ENCODE measurements at places on chromosomes 11 and 22. TPM values are rescaled to one million over a fixed set of nuclear protein-coding genes. Genes with fewer than 3 reads are reported as not detected.

GRCh38 chr11:118912742-118913410 is 12.8 kb downstream of the BCL9L start:
- DNase-seq = peak; percentile 49
- peaks cover 94% of the 10 kb centered on the region for H3K4me1 ChIP-seq
- no peaks in the 10 kb centered on the region for H3K27me3 ChIP-seq
- H3K36me3 ChIP-seq = no peaks in the 10 kb centered on the region
- H3K4me3 ChIP-seq = no peak overlapping the region

DNA sequence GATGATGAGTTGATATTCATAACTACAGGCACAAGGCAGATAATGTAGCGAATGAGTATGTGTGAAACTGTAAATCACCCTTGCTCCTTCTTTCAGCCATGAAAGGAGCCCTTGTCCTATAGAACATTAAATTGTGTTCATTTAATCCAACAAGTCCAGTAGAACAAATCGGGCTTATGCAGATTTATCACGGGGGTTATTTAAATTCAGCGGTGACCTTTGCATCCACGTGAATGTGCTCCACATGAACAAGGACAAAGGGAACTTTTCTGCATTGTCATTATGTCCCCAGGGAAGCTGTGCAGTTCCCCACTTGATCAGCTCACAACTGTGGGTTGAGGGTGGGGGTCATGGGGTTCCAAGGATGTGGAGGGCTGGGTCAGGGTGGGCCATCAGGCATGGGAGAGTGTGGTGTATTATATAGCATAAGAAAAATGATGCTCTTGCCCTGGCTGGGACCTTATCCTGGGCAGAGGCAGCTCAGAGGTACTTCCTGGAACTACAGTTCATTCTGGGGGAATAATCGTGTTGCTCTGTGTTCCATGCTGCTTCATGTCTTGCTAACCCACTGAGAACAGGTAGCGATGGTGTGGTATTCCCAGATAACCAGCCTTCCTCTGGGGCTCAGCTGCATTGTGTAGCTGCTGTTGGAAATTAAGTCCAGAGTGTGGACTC is 306.6 kb downstream of the FAT3 start:
- no peak for DNase-seq
- no peak overlapping the region for H3K27ac ChIP-seq
- no peak overlapping the region for H3K4me3 ChIP-seq
- no peaks in the 10 kb centered on the region for H3K36me3 ChIP-seq

DNA sequence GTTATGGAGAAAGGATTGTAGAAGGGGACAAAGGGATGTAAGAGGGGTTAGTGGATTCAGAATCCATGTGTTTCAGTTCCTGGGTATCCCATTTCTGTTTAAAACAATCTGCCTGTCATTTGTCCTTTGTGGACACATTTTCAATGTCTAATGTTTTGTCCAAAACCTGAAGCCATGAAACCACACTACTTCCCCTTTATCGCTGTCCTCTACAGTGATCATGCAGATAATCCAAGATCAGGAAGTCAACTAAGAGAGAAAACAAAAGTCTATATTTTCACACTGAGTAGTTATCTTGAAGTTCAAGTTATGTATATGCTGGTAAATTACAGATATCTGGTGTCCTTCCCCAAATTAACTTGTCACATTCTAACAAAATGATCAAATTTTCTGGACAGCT is 457.0 kb downstream of the NTM start:
- H3K4me3 ChIP-seq = no peak overlapping the region
- no peaks in the 10 kb centered on the region for H3K4me1 ChIP-seq
- no peak overlapping the region for H3K27ac ChIP-seq
- H3K27me3 ChIP-seq = peaks cover 12% of the 10 kb centered on the region

GRCh38 chr11:14443638-14444037 is 56.0 kb downstream of the COPB1 start:
- no peaks in the 10 kb centered on the region for H3K4me1 ChIP-seq
- no peak overlapping the region for H3K27ac ChIP-seq
- H3K27me3 ChIP-seq = no peaks in the 10 kb centered on the region
- peak; percentile 52 for DNase-seq
- H3K36me3 ChIP-seq = no peaks in the 10 kb centered on the region

CNTF gene
- polyA plus RNA-seq = not detected

DNA sequence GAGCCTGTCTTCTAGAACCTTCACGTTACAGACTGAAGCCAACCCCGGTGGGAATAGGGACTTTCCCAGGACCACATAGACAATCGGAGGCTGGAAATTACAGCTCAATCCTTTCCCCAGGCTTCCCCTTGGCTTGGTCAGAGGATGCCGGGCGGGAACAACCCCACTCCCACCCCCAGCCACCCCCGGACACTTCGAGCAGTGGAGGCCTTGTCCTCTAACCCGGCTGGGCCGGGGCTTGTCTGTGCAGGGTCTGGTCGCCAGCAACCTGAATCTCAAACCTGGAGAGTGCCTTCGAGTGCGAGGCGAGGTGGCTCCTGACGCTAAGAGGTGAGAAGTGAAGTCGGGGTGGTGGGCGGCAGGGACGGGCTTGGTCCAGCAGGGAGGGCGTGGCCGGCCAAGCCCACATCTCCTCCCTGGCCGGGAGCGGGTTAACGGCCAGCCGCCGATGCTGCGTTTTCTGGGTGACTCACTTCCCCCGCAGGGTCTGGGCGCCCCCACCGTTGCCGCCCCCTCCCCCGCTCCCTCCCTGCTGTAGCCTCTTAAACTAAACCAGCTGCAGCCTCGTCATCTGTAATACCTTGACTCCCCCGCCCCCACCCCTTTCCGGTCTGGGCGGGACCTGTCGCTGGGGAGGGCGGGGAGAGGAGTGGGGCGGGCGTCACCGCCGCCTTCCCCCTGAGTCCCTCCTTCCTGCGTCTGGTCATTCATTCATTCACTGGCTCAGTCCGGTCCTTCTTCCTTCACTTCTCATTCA is 1.5 kb downstream of the LGALS1 start:
- peak overlapping the region; percentile 24 for H3K4me3 ChIP-seq
- no peaks in the 10 kb centered on the region for H3K27me3 ChIP-seq
- DNase-seq = peak; percentile 96
- H3K36me3 ChIP-seq = no peaks in the 10 kb centered on the region
- peaks cover 10% of the 10 kb centered on the region for H3K4me1 ChIP-seq

- H3K27me3 ChIP-seq = peaks cover 1% of the 10 kb centered on the region
- no peak overlapping the region for H3K4me3 ChIP-seq
- DNase-seq = peak; percentile 32
- no peak overlapping the region for H3K27ac ChIP-seq
These were observed 290.1 kb downstream of the BUD13 start for GRCh38 chr11:116482716-116483115.

INPP5J gene
- 5.6 TPM for polyA plus RNA-seq

SMIM35 gene
- not detected for polyA plus RNA-seq

DNA sequence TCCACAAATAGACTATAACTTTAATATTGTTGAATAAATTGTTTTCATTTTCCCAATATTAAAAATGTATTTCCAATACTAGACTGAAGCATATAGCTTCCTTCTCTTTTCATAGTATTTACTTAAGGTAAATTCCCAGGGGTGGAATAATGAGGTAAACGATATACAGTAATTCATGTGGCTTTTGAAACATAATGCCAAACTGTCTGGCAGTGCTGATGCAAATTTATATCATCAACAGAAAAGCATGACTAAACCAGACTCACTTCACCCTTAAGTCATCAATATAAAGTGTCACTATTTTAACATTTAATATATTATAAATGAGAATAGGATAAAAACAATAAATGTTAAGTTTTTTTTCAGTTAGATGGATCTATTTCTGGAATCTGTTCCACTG is 13.6 kb downstream of the C2CD3 start:
- no peaks in the 10 kb centered on the region for H3K36me3 ChIP-seq
- no peak overlapping the region for H3K4me3 ChIP-seq
- no peak overlapping the region for H3K27ac ChIP-seq
- H3K4me1 ChIP-seq = no peaks in the 10 kb centered on the region
- H3K27me3 ChIP-seq = no peaks in the 10 kb centered on the region

GRCh38 chr22:49464037-49464436 is 363.6 kb downstream of the BRD1 start:
- no peak for DNase-seq
- H3K36me3 ChIP-seq = no peaks in the 10 kb centered on the region
- H3K4me3 ChIP-seq = no peak overlapping the region
- H3K4me1 ChIP-seq = no peaks in the 10 kb centered on the region
- peaks cover 3% of the 10 kb centered on the region for H3K27me3 ChIP-seq
- H3K27ac ChIP-seq = no peak overlapping the region

DNA sequence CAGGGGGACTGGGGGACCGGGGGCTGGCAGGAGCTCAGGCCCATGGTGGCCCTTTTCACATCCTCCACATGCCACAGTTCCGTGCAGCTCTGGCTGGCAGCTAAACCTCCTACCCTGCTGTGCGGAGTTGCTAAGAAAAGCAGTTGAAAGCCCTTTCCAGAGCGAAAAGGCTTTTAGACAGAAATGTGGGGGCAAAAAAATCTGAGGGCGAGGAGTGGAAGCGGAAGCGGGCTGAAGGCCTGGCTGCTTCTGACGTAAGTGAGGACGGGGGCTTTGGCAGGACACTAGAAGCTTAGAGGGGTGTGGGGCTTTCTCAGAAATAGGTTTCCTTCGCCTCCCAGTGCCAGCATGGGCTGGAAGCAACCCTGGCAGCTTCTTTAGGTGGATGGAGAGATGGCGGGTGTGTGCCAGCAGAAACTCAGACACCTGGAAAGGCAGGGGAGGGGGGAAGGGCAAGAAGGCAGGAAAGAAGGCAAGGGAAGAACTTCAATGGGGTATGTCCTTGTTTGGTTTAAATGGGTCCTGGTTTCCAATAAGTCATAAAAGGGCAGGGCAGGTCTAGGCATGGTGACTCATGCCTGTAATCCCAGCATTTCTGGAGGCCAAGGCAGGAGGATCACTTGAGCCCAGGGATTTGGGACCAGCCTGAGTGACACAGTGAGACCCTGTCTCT is 11.2 kb upstream of the DGKZ start:
- H3K36me3 ChIP-seq = no peaks in the 10 kb centered on the region
- no peak for DNase-seq
- H3K4me1 ChIP-seq = peaks cover 19% of the 10 kb centered on the region
- no peak overlapping the region for H3K27ac ChIP-seq
